ENCODE measurements at places on chromosomes 12 and 14. TPM values are rescaled to one million over a fixed set of nuclear protein-coding genes. Genes with fewer than 3 reads are reported as not detected.

The TEX22 gene
- 0.71 TPM for total RNA-seq

The SLC6A12 gene
- total RNA-seq: 1.00 TPM

The TMEM52B gene
- not detected for total RNA-seq

The DHRS4 gene
- 15.4 TPM for total RNA-seq
